Activated naive CD8-positive, alpha-beta T cell treated with anti-CD3 and anti-CD28 coated beads for 36 hours (primary cell): ENCODE measurements at places on chromosomes 1 and 21.
A peak's percentile ranks its signal among the peaks of the same experiment; 100 is the strongest.

GRCh38 chr1:41599912-41600311 is 115.4 kb upstream of the EDN2 start:
- no peak for DNase-seq

DNA sequence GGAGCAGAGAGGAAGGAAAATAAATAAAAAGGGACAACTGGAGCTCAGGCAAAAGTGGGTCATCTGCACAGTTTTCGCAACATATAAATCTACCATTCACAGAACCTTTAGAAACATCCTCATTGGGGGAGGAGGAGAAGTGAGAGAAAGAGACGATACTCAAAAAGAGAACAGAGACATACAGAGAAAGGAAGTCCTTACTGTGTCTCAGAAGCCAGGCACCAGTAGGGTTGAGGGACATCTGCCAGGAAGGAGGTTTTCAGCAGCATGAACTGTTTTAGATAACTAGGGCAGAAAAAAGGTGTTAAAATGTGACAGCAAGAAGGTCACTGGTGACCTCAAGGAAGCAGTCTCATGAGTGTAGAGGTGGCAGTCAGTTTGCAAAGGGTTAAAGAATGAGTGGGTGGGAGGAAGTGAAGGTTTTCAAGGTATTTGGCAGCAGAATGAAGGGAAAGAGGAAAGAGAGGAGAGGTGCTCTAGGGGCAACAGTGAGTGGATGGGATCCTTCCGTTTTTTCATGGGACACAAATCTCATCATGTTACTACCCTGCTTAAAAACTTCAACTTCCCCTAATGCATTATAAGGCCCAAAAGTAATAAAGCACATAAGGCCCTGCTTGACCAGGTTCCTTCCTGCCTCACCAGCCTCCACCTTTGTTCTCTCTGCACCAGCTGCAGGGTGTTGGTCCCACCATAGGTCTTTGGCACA is 9.5 kb downstream of the JAK1 start:
- peak; percentile 57 for DNase-seq

GRCh38 chr21:30148906-30149305 is 17.7 kb downstream of the CLDN17 start:
- DNase-seq: no peak

DNA sequence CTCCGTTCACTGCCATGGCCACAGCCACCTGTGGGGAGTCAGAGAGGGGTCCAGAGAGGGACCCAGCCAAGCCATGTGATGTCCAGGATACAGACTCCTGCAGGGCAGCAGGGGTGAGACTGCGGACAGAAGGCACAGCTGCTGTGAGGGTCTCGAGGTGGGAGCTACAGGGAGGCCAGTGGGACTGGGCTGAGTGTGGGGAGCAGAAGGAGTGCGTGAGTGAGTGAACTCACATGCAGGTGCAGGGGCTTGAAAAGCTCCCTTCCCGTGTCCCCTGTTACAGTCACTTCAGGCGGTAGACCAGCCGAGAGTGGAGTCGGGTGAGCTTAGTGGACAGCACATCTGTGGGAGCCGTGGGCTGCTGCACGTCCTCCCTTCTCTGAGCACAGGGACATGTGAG is 42.4 kb downstream of the S100B start:
- DNase-seq: no peak

GRCh38 chr1:30682396-30683275 is 40.7 kb downstream of the MATN1 start:
- DNase-seq: no peak

DNA sequence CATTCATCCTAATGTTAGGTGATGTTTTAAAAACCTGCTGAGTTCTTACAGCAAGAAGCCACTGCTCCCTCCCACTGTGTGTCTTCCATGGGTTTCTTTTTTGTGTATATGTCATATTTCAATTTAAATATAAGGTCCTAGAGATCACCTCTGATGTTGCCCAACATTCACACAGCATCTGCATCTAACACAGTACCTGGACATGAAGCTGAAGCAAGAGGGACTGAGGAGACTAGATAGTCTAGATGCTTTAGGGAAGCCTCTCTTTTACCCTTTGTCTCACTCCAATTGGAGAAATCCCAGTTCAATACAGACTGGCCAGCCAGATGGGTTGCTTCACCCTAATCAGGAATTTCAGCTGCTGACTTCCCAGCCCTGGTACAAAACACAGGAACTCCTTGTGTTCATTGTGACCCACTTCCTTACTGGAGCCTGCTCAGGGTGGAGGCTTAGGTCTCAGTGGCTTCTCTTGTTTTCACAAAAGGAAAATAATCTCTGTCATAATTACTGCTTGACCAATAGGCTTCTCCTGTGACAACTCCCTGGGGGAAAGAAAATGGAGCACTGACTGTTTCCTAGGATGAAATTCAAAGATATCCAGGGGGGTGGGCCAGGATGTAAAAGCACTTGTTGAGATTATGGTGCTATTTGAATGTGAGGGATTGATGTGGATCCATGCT is 17.3 kb downstream of the BTG2 start:
- DNase-seq: no peak

DNA sequence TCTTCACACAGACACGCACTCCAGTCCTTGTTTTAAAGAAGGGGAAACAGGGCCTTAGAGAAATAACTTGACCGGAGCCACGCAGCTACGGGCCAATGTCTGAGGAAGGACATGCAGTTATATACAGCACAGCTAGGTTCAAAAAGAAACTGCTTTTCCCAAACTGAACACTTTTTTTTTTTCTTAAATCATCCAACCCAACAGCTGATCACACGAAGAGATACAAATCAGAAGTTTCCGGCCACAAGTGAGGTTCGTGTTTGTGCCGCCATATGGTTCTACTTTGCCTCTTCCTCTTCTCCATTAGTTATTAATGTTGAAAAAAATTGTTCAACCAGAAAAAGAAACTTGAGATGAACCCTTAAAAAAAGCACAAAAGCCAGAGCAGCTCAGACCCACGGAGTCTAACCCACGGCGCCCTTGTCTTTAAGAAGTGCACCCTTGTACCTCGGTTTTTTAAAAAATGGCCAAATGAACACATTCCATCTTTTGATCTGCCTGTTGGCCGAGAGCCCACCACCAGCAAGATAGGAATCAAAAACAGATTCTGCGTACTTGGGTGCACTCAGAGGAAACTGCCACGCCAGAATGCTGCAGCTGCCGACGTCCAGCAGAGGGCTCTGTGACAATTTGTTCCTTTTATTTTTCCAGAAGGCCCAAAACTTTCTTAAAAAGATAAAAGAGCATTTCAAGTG is 78.9 kb downstream of the SLC66A1 start:
- peak; percentile 44 for DNase-seq

GRCh38 chr1:79679916-79680315 is 673.4 kb upstream of the ADGRL4 start:
- no peak for DNase-seq

- no peak for DNase-seq
These were observed 38.7 kb downstream of the ETNK2 start for GRCh38 chr1:204112876-204113730.

- no peak for DNase-seq
These were observed 59.1 kb downstream of the KCND3 start for GRCh38 chr1:111930356-111930755.

- no peak for DNase-seq
These were observed 89.5 kb downstream of the DDAH1 start for GRCh38 chr1:85375493-85375892.

- no peak for DNase-seq
These were observed 106.6 kb downstream of the ACTL8 start for GRCh38 chr1:17861685-17862084.

DNA sequence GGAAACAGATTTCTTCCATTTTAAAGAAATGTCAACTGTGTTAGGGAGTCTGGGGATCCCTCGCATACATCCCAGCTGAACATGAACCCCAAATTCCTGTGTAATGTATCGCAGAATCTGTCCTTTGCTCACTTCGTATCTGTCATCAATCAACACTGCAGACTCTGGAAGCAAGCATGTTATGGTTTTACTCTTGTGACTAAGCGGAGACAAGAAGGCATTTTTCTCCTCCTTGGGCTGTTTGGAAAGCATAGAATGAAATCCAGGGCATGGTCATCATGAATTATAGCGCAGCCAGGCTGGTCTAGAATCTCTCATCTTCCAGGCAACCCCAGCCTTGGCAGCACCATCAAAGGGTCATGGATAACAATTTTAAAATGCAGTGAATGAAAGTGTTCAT is 290.2 kb downstream of the KIF26B start:
- no peak for DNase-seq

DNA sequence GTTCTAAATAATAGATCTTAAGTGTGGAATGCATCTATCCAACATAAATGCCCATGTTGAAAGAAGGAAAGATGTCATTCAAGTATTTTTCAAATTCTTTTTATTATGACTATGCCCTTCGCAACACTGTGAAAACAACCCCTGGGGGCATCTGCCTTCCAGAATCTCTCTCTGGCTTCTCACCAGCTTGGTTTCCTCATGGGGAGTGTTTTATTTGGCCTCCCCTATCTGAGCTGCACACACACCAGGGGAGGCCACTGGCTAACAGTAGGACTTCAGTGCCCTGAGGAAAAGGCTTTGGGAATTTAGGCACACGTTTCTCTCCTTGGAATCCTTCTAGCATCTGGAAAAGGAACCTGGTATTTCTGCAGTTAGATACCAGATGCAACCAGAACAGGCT is 130.6 kb downstream of the EDEM3 start:
- no peak for DNase-seq

DNA sequence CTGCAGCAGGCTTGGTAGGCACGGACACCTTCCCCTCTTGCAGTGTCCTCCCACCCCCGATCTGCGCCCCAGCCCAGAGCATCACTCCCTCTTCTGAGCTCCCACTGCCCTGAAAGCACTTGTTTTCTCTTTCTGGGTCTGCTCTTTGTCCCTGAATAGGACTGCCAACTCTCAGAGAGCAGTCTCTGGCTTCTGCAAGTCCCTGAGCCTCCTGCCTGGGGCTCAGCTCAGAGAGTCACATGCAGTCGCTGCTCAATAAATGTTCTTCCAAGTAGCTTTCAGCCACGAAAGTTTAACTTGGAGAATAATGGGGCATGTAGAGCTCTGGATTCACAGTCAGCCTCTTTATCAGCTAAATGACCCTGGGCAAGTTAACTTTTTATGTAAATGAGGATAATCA is 205.6 kb downstream of the HIVEP3 start:
- no peak for DNase-seq

DNA sequence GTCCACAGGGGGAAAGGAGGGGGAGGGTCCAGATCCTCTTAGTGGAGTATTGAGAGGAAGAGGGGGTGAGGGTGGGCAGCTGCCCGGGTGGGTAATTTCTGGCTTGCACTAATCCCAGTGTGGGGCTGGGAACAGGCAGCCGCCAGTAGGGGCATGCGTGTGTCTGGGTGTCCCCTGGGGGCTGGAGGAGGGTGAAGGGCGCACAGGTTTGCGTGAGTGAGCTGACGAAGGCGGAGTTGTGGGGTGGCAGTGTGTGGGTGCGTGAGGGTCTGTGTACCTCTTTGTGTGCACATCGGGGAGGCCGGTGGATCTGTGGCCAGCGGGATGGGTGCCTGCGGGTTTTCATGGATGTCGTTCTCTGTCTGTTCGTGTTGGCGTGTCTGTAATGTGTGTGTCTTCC is 97.3 kb downstream of the PAX7 start:
- DNase-seq: no peak

- DNase-seq: peak; percentile 48
These were observed 779 bp upstream of the DEGS1 start for GRCh38 chr1:224182057-224182865.

GRCh38 chr1:226700861-226701260 is 38.2 kb downstream of the ITPKB start:
- no peak for DNase-seq

DNA sequence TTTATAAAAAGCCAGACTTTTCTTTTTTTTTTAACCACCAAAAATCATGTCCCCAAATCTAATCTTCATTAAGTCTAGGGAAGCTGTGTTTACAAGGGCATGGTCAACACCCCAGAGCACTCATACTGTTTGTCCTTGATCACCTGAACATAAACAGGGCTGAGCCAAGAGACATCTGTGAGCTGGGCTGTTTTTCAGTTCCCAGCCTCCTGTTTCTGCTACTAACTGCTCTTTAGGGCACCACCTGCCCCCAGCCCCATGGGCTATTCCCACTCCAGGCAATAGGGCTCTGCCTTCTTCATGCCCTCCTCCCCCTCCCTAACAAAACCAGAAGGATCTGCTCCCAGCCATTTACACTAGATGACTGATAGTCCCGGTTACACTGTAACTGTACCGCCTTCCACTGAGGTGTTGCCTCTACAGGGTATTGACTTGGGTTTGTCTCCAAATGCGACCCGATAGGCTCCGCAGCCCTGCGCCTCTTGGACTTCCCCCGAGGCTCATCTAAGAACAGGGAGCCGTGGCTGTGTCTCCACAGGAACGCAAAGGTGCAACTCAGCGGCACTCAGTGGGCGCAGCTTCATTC is 11.7 kb upstream of the SLC26A9 start:
- DNase-seq: no peak

GRCh38 chr21:33064623-33065390 is 5.1 kb upstream of the OLIG1 start:
- no peak for DNase-seq

- DNase-seq: no peak
These were observed 108.5 kb downstream of the ASH1L start for GRCh38 chr1:155454096-155454495.

GRCh38 chr1:238895911-238896310 is 490.5 kb upstream of the CHRM3 start:
- DNase-seq: no peak

- DNase-seq: no peak
These were observed 12.9 kb downstream of the STX12 start for GRCh38 chr1:27785781-27786455.

DNA sequence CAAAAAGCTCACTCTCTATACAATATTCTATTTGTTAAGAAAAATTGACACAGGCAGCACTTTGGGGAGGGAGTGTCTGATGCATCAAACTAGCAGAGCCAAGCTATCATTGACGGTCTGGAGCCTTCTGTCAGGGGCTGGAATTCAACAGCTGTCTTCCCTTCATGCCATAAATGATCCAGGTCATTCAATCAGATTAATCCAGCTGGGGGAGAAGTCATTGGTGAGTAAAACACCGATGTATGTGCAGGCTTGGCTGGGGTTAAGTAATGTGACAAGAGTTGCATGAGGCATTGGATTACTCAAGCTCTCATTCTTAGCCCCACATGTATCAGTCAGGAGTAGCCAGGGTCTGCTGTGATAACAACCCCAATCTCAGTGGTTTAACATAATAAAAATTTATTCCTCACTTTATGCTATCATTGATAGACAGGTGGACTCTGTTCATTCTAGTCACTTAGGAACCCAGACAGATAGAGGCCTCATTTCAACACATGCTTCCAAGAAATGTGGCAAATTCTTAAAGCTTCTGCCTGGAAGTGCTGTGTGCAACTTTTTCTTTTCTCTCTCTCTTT is 118.1 kb upstream of the GADD45A start:
- DNase-seq: no peak

DNA sequence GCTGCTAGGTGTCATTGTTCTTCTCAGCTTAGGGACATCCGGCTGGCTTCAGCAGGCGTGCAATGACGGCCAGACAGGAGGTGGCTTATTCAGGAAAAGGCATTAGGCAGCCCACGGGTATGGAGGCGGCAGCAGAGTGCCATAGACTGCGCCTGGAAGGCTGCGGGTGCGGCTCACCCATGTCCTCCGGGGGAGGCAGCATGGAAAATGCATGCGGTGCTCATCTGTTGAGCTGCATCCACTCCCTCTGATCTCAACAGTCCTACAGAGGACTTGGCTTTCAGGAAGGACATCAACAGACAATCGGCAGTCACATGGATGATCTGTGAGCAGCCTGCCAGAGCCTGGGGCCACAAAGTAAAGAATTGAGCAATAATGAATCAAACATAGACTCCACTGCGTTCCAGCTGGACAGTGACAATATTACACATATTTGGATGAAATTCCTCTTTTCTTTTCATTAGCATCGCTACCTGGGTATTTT is 42.9 kb downstream of the UMODL1 start:
- no peak for DNase-seq
